Dermis microvascular lymphatic vessel endothelial cell (primary cell): ENCODE measurements at places on chromosomes 16 and 17. TPM values are rescaled to one million over a fixed set of nuclear protein-coding genes. Genes with fewer than 3 reads are reported as not detected.

Gene SHISA6
- not detected in 2 replicates for total RNA-seq

Gene SOX15
- 0.13 TPM in 2 replicates for total RNA-seq

Gene HIGD1B
- total RNA-seq: not detected in 2 replicates

Gene AP1G1
- 45.1 and 53.7 TPM in 2 replicates for total RNA-seq

Gene CMTM3
- 21.8 and 35.8 TPM in 2 replicates for total RNA-seq

Gene ERN2
- not detected in 2 replicates for total RNA-seq

Gene KRT9
- not detected in 2 replicates for total RNA-seq
